ENCODE measurements at places on chromosomes 11 and 22.

DNA sequence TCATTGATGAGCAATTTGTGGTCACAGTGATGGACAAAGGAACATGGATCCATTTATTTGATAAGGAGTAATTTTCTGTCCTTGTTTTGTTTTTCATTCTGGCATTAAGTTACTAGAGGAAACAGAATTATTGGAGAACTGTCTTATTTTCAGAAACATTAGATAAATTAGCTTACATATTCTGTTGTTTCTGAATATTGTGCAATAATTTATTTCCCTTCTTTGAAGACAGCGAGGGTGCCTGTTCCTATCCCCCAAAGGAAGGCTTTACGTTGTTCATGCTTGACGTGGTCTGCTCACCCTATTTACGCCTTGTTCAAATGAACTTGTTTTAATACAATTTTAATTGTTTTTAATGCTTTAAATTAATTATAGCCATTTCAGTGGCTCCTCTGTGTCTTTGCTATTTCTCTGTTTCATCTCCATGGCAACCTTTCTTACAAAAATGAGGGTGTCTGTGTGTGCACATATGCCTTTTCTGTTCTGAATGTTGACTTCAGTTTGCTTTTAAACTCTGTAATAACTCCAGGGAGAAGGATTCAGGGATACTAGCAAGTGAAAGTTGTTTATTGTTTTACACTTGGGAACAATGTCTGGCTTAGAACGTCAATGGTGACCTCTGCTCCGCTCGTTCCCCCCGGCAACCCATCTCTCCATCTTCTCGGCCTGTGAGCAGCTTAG is 138.3 kb upstream of the PLET1 start:
- no peak for DNase-seq

DNA sequence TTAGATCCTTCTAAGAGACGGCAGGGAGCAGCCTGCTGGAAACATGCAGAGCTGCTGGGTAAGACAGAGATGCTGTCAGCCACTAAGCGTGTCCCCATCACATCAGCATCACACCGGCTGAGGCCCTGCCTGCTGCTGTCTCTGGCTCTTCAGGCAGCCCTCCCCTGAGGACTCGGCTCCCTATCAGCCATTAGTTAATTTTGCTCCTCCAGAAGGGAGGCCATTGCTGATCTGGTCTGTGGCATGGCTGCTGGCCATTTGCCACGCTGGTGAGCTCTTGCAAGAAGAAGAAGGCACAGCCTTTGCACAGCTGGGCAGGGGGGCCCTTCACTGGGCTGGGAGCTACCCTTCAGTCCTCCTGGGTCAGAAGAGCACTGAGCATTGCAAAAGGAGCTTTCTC is 131.2 kb upstream of the PARVA start:
- DNase-seq, result no peak

DNA sequence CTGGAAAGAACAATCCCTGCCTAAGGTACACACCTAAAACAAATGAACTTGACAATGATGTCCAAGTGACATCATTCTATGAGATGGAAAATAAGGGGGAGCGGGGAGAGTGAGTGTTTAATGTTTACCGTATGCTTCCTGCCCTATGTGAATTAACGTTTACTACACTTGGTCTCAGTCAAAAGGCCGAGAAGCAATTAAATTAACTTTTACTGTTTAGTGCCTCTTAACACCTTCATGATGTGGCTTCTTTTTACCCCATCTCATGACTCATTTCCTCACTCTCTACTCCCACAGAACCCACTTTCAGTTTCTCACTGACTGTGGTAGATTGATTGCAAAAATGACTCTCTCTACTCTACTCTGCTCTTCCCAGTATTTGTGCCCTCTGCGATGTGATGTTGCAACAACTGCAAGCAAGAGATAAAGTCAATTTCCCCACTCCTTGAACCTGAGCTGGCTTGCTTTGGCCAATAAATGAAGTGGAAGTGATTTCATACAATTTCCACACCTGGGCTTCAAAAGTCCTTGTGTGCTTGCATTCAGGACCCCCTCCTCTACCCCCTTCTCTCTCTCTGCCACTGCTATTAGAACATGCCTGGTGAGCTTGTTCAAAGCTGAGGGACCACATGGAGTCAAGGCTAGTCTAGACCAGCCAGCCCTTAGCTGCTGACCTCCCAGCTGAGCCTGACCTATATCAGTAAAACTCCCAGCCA is 11.6 kb upstream of the ALKBH3 start:
- no peak for DNase-seq

- DNase-seq, result no peak
Measured at GRCh38 chr11:79199729-79200354, 241.0 kb downstream of the TENM4 start.

DNA sequence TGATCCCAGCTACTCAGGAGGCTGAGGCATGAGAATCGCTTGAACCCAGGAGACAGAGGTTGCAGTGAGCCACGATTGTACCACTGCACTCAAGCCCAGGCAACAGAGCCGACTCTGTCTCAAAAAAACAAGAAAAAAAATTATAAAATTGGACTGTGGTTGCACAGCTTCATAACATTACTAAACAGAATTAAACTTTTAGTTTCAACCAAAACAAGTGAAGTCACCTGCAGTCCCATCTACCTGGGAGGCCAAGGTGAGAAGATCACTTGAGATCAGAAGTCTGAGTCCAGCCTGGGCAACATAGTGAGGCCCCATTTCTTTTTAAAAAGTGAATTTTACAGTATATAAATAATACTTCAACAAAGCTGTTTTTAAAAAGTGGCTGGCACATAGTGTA is 47.8 kb upstream of the CD5 start:
- DNase-seq, result no peak

DNA sequence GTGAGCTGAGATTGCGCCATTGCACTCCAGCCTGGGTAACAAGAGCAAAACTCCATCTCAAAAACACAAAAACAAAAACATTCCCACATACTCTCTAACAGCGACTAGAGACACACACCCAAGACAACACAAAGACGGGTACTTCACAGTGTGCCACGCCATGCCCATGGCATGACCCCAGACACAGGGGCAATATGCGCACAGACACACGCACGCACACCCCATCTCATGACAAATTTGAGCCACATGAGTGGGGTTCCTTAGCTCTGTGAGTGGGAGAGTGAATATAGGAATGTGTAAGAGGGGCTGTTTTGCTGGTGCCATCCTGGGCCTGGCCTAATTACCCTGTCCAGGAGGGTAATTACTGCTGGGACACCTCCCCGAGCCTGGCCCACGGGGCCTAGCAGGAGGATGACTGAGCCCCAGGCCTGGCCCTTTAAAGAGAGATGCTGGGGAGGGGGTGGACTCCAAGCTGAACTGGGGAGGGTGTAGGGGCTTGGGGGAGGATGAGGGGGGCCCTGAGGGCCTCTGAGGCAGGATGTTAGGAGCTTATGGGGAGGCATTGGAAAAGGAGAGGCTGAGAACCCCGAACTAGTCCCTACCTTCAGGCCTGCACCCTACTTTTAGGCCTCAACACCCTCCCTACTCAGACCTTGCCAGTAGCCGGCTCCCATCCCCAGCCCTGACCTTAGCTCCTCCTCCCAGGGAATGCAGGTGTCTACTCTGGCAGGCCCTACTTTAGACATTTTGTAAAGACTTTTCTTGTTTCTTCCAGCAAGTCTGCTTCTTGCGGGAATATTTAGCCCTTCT is 1.5 kb downstream of the LTBP3 start:
- DNase-seq, result no peak

DNA sequence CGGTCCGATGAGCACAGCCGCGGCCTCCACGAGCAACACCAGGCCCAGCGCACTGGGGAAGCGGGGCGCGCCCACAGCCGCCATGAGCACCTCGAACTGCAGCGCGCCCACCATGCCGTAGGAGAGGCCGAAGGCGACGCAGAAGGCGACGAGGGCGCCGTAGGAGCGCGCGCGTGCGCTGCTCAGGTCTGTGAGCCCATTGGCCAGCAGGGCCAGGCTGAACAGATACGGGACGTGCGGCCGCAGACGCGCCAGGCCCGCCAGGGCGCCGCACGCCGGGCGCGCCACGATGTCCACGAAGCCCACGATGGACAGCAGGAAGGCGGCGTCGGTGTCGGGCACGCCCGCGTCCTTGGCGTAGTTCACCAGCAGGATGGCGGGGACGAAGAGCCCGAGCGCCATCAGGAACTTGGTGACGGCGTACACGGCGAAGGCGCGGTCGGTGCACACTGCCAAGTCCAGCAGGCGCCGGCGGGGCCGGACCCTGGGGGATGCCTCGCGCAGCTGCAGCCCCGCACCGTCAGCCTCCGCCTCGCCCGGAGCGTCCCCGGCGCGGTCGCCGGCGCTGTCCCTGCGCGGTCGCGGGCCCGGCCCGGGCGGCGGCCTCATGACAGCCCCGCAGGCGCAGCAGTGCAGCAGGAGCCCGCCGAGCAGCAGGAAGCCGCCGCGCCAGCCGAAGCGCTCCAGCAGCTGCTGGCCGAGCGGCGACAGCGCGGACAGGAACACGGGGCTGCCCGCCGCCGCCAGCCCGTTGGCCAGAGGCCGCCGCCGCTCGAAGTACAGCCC is 2.9 kb downstream of the SLC16A8 start:
- DNase-seq, result no peak

DNA sequence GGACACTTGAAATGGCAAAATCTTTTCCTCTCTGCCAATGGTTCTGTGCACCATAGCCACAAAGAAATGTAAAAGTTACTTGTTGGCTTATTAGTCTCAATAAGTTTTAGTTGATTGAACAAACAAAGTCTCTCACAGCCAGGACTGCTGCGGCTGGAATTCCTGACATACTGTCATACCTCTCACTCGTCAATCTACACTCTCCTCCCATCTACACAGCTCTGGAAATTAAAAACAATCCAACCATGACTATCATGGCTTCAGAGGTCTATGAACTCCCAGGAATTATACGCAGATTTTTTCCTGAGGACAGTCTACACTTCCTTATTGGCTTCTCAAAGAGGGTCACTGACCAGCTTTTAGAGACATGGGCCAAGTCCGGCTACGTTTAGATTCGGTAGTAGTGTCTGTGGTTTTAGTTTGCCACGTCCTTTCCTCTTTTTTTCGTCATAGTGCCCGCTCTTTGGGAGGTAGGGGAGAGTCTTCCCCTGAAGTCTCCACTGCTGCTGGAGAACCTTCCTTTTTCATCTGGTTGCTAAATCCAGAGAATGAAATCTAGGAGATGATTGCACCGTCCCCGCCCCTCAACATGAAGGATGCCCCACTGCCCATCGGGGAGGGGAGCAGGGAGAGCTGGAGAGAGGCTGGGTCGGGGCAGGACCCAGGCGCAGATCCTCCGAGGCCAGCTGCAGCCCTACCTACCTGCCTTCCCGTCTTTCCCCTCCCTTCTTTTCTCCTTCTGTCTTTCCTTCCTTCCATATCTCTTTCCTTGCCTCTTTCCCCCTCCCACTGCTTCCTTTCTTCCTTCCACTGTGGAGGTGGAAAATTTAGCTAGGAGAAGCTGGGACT is 1.0 kb upstream of the PLEKHB1 start:
- no peak for DNase-seq

- DNase-seq, result no peak
Measured at GRCh38 chr11:120904116-120904515, 119.8 kb upstream of the TBCEL start.

GRCh38 chr11:27212248-27212780 is 150.7 kb downstream of the CCDC34 start:
- no peak for DNase-seq

DNA sequence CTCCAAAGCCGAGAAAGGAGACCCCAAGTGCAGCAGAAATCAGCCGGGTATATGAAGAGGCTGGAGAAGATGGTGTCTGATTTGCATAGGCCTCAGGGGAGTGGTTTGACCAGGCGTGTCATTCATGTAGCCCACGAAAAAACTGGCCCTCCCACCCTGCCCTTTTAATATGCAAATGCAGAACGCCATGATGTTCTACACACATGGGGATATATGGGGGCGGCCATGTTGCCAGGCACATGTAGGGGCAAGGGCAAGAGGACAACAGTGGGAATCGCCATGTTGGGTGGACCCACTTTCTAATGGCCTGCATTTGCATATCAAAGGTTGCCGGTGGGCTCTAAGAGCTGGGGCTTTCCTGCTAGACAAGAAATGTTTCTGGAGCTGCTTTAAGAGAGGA is 86.4 kb downstream of the ISX start:
- no peak for DNase-seq

- no peak for DNase-seq
Measured at GRCh38 chr11:110621826-110622225, 90.4 kb downstream of the ARHGAP20 start.

DNA sequence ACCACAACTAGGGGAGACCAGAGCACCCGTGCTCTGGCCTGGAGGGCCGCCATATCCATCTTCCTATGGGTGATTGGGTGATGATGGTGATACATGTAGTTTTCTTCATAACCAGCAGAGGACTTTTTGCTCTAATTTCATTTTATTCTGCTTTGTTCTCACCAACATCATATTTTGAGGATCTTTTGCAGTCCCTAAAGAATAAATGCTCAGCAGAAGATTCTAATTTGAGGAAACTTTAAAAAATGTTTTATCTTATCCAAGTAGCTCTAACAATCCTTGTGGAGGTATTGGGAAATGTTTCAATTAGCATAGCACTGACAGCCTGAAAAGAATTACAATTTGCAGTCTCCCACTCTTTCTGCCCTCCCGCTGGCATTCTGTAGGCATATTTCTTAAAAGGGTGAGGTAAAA is 544.0 kb downstream of the NTM start:
- no peak for DNase-seq

GRCh38 chr11:122453586-122453985 is 201.9 kb upstream of the UBASH3B start:
- no peak for DNase-seq

GRCh38 chr22:46726986-46727317 is 11.1 kb downstream of the CERK start:
- no peak for DNase-seq

DNA sequence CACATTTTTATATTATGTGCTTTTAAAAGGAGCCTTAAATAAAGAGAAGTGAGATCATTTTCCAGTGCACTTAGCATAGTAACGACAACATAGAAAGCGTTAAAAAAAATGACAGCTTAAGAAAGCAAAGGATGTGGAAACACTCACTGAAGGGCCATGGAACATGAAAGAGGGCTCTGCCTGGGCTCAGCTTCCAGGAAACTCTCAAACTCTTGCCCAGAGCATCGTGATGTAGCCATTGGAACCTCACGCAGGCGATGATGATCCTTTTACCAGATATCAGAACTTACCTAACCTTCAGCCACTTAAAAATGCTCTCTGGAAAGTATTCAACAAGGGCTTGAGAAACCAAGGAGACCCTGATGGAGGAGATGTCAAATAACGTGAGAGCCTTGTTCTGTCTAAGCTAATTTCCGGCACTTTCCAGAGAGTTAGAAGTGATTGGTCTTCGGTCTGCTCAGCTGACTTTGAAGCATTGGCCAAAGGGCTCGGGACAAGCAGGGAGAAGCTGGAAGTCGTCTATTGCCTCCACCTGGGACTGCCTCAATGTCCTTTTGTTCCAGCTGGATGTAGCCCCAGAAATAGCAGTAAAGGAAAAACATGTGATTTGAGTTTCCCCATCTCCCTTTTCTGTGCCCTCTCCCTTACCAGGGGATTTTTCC is 21.5 kb upstream of the ETS1 start:
- no peak for DNase-seq

- no peak for DNase-seq
Measured at GRCh38 chr11:43833657-43834073, 47.0 kb upstream of the ALKBH3 start.

- no peak for DNase-seq
Measured at GRCh38 chr11:128691802-128692752, 1.8 kb upstream of the FLI1 start.

GRCh38 chr11:48064306-48064705 is 83.9 kb downstream of the PTPRJ start:
- no peak for DNase-seq

GRCh38 chr11:16890442-16890841 is 123.8 kb downstream of the PLEKHA7 start:
- no peak for DNase-seq
